ENCODE measurements at places on chromosomes 4 and X.

- no peak for DNase-seq
Measured at GRCh38 chr4:117370944-117371668, 285.7 kb upstream of the TRAM1L1 start.

DNA sequence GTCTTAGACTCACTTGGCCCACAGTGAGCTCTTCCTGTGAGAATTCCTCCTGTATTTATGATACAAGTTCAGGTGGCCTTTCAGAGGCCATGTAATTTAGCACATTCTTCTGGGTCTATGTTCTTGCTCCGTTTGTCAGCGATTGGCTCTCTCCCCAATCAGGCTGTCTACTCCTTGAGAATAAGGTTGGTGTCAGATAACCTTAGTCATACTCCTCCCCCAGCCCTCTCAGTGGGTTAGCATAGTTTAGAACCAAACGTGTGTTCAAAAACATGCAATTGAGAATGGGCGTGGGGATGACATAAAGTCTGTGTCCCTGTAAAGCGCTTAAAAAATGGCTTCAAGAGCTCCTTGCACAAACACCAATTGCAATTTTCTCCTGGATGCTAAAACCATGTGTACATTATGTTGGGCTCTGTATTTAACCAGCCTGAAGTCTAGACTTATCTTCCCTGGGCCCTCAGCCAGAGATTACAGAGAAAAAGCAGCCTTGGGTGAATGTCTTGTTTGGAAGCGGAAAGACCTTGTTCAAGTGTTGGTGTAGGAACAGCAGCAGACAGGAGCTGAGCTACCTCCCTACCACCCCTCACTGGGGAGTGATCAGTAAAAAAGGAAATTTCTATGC lies 9.9 kb upstream of the CT47C1 start:
- no peak for DNase-seq

GRCh38 chr4:25235401-25235800 lies 1.6 kb downstream of the PI4K2B start:
- no peak for DNase-seq

DNA sequence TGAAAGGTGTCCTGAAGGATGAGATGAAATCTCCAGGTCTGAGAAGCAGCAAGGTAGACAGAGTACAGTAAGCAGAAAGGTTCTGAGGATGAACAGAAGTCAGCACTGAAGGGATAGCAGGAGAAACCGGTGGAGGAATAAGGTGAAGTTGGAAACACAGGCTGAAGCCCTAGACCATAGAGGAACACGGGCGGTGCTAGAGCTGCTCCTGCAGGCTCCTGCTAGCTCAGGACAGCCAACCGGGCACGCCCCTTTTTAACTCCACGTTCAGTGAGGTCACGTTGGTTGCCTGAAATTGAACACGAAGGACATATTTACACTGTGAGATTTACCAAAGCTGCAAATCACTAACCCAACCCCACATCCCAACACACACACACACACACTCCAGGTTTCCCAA lies 1886.4 kb upstream of the AGA start:
- no peak for DNase-seq

DNA sequence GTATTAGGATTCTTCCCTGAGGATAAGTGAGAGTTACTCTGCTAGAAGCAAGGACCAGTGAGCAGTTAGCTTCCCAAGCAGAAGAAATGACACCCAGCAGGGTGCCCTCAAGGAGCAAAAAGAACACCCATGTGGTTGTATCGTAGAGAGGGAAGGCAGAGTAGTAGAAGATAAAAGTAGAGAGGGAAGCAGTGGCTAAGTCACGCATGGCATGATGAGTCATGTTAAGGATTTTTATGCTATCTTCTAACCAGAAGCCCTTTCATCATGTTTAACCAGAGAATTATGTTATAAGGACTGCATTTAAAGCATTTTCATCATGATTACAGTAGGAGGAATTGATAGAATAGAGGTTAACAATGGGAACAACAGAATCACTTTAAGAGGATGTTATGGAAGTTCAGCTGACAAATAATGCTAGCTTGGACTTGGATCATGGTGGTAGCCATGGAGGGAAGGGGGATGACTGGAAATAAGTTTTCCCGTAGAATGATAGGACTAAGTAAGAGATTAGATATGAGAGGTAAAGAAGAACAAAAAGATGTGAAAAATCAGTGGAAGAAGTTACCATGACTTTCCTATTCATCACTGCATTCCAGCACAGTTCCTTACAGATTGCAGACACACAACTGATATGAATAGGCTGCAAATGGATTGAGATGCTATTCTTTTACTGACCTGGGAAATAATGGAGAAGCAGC lies 383.5 kb upstream of the INTU start:
- DNase-seq: no peak

- no peak for DNase-seq
Measured at GRCh38 chr4:81408341-81408740, 63.4 kb downstream of the RASGEF1B start.

DNA sequence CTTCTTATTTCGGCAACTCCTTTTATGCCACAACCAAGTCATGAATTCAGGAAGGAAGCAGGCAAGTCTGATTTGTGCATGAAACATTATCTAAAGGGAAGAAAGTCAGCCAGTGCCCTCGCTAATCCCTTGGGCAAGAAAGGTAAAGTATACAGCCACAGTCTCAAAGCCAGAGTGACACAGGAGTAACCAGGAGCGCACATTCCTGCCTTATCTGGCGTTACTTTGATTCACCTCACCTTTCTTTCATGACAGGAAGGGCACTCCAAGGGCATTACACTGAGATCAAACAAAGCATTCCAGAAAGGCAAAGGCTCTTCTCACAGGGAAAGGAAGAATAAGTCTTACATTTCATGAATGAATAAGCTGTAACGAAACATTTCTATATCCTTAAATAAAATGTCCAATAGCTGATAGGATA lies 38.8 kb downstream of the FAT1 start:
- no peak for DNase-seq

DNA sequence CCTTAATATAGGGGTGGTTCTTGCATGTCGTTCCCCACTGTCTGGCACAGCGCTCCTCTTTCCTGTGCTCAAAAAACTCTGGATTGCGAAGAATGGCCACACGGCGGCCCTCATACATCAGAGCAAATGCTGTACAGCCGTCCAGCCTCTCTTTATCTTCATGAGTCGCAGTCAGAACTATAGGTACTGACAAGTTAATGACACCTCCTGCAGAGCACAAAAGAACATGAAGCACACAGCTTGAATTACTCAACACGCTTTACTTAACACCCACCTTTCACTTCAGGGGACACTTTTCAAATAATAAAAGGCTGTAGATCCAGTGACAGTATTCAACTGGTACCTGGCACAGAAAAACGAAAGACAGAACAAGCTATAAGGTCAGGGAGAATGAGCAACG lies 65.3 kb downstream of the PAPSS1 start:
- DNase-seq: no peak

DNA sequence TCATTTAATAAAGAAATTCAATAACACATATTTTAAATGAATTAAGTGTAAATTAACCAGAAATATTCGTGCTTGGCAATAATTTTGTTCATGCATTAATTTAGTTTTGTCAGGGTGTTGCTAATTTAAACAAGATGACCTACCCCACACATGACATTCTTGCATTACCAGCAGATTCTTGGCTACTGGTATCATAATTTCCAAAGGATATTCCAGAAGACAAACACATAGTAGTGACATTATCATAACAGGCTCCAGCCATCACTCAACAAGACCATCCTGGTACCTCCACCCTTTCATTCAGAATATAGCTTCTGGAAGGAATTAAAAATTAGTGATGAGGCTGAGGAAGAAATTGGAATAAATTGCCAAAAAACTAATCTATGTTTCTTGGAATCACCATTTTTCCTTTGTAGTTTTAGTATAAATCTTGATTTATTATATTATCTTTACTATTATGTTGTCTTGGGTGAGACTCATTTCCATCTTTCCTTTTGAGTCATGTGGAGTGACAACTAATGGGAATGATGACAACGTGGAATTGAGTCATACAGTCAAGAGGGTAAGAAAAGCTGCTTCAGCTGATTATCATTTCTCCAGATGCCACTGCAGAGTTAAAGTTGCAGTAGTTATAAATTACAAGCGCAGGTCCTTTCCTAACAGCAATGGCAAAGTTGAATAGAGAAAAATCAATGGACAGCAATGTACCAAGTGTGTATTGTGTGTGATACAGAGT lies 30.9 kb upstream of the HHIP start:
- DNase-seq: no peak

GRCh38 chr4:144574000-144574399 lies 72.0 kb upstream of the HHIP start:
- DNase-seq: no peak

- DNase-seq: no peak
Measured at GRCh38 chr4:166741742-166742141, 492.6 kb downstream of the SPOCK3 start.

DNA sequence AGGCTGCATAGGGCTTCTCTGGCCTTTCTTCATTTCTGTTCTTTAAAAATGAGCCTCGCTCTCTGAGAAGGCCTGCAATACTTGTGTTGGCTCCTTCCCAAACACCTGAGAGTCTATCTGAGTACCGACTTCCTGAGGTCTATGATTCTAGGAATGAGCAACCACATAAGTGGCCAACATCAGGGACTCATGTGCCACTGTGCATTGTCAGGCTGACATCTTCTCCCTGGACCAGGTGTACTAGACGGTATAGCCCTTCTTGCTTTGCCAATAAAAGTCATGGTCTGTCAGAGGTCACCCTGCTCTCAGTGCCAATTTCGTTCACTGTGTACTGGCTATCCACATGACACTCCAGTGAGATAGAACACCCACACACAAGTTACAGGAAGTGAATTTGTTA lies 67.4 kb upstream of the EPHA5 start:
- DNase-seq: no peak

- DNase-seq: no peak
Measured at GRCh38 chr4:109319156-109319555, 16.7 kb upstream of the COL25A1 start.

- no peak for DNase-seq
Measured at GRCh38 chr4:105192910-105193309, 46.2 kb downstream of the TET2 start.

GRCh38 chr4:14386196-14386595 lies 616.1 kb upstream of the CPEB2 start:
- no peak for DNase-seq

DNA sequence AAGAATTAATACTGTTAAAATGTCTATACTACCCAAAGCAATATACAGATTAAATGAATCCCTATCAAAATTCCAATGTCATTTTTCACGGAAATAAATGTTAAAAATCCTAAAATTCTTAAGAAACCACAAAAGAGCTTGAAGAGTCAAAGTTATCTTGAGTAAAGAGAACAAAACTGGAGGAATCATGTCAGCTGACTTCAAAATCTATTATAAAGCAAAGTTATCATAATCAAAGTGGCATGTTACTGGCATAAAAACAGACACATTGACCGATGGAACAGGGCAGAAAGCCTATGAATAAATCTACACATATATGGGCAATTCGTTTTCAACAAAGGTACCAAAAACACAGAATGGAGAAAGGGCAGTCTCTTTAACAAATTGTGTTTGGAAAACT lies 579.0 kb downstream of the INPP4B start:
- no peak for DNase-seq

DNA sequence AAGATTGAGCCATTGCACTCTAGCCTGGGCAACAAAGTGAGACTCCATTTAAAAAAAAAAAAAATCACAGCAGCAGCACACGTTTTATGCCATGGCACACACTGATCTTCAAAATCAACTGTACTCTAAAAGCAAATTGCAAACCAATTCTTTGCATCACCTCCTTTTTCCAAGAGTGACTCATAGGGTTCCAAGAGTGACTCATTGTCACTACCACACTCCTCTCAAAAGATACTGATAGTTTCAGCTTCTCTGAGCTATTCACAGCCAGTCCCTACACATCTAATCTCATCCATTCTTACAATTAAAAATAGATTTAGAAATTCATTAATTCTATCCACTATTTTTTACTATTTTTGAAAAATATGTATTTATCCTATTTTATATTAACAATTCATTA lies 1494.9 kb upstream of the AGA start:
- DNase-seq: no peak

- no peak for DNase-seq
Measured at GRCh38 chrX:65331371-65331770, 203.2 kb downstream of the LAS1L start.
